ENCODE measurements at places on chromosomes 1 and 21.

DNA sequence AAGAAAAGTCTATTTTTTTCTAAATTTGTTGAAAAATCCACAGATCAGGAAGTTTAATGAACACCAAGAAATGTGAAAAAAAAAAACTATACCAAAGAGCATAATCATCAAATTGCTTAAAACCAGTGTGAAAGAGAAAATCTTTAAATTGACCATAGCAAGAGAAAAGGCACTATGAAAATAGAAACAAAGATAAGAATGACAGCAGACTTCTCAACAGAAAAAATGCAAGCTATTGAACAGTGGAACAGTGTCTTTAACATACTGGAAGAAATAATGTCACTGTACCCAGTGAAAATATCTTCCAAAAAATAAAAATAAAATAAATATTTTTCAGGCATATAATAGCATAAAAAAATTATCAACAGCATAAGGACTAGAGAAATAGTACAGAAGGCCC, 243.0 kb upstream of the GJB5 start:
- no peak for DNase-seq

DNA sequence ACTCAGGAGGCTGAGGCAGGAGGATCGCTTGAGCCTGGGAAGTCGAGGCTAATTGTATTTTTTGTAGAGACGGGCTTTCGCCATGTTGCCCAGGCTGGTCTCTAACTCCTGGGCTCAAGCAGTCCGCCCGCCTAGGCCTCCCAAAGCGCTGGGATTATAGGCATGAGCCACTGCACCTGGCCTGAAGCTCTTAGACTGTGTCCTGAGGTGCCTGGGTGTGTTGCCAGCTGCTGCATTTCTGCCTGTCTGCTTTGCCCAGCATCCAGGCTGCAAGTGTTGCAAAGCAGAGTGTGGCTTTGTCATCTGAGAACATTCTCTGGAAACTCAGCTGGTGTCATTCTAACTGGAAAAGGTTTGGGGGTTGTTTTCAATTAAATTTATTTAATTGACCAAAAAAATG, 105.0 kb downstream of the HUNK start:
- DNase-seq: no peak

- no peak for DNase-seq
These were observed 65.2 kb upstream of the DIP2A start for GRCh38 chr21:46393451-46393940.

GRCh38 chr1:41613689-41614574, 129.4 kb upstream of the EDN2 start:
- no peak for DNase-seq

- no peak for DNase-seq
These were observed 452.9 kb upstream of the PRMT6 start for GRCh38 chr1:106603616-106604015.

- no peak for DNase-seq
These were observed 17.7 kb downstream of the CLDN17 start for GRCh38 chr21:30148906-30149305.

DNA sequence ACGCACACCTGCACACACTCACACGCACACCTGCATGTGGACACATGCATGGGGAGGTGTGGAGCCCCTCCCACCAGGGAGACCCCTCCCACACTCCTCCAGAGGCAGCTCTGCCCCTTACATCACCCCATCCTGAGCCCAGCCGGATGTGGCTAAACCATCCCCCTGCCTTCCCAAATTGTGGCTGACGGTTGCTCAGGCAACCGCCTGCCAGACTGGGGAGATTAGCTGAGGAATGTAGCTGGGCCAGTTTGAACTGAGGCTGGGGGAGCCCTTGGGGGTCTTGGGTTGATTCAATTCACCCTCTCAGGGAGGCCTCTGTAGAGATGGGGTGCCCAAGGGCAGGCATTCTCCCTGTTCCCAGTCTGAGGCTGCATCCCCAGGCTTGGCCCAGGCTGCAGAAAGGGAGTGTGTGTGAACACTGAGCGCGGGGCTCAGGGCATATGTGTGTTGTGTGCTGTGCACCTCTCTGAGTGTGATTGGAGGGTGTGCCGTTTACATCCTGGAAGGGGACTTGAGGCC, 12.9 kb downstream of the PTPRU start:
- DNase-seq: no peak

DNA sequence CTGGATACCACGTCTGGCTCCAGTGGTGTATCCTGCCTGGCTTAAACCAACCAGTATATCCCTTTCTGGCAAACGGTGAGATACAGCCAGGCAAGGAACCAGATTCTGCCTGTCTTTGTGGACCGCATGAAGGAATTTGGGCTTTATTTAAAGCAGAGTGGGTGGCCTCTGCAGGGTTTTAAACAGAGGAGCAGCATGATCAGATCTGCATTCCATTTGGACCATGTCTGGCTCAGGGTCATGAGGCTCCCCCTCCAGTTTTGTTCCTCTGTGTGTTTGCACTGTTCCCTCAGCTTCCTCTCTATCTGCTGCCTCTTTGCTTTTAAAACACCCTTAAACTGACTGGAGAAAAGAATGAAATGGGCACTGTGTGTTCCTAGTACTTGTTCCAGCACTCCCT, 195.0 kb downstream of the GIPC2 start:
- DNase-seq: no peak

GRCh38 chr1:195951313-195951712, 656.9 kb downstream of the KCNT2 start:
- no peak for DNase-seq

- peak; percentile 70 for DNase-seq
These were observed 16.7 kb downstream of the SPATA21 start for GRCh38 chr1:16420424-16421118.

DNA sequence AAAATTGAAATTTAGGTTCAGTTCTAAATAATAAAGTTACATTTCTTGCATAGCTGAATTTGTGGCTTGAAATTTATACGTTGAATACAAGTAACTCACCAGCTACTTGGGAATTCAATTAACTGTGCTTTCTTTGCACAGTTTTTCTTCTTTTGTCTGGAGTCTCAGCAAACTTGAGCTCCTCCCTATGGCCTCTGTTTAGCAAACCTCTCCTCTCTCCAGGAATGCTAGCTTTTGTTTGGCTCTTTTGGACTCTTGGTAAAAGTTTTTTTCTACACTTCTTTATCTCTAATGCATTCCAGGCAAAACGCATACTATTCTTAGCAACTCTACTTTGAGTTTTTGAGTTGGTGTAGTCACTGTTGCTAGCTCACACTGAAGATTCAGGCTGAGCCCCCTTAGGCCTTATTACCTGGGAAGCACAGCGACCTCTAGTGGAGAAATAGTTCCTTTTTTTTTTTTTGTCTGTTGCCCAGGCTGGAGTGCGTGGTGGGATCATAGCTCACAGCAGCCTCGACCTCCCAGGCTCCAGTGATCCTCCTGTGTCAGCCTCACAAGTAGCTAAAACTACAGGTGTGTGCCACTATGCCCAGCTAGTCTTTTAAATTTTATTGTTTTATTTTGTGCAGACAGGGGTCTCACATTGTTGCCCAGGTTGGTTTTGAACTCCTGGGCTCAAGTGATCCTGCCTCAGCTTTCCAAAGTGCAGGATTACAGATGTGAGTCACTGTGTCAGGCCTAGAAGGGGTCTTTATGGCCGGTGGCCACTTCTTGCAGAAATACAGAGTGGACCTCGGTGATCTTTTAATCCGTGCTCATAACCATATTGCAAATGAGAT, 61.7 kb downstream of the CASQ2 start:
- no peak for DNase-seq

- DNase-seq: no peak
These were observed 125.0 kb downstream of the PTPN14 start for GRCh38 chr1:214426426-214426812.

DNA sequence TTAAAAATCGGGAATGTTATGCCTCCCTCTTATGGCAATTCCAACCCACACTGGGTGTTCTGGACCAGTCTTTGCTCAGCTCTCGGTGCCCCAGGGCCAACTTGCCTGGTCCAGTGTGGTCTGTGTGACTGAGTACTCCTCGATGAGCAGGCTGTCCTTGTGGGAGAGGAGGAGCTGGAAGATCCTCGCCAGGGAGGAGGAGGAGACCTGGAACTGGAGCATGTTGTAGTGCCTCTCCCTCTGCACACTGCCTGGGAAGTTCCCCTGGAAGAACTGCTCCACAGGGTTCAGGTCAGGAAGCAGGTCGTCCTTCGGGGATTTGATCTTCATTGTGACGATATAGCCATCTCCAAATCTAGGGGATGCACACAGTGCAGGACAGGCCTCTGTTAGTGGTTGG, 88.5 kb upstream of the GCLM start:
- DNase-seq: no peak

DNA sequence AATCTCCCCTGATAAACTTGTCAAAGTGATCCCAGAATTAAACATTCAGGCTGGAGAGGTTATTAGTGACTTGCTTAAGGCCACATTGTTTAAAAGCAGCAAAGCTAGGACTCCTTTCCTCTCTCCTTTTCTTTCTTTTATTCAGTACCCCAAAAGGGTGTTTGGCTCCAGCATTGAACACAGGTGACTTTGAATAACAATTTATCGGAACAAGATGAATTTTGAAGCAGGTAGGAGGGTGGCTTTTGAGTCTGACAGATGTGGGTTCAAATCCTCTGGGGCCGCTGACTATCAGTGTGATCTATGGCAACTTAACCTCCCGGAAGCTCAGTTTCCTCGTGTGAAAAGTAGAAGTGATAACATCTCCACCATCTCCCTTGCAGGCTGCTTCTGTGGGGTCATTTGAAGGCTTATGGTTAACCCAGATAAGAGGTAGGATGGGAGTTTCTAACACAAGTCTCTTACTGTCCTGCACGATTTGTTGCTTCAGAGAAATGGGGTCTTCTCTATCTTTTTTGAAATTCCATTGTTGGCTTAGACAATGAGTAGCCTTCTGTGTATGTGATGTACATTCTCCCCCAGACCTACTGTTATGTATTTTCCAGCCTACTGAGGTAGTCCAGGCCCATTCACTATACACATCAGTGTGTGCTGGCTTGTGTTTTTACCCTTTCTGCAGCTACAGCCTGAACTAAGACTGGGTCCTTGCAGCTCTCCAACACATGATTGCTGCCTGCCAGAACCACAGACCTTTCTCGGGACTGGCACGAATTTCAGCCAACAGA, 29.0 kb downstream of the JUN start:
- DNase-seq: no peak

GRCh38 chr21:46459356-46460112, 843 bp downstream of the DIP2A start:
- peak; percentile 3 for DNase-seq

DNA sequence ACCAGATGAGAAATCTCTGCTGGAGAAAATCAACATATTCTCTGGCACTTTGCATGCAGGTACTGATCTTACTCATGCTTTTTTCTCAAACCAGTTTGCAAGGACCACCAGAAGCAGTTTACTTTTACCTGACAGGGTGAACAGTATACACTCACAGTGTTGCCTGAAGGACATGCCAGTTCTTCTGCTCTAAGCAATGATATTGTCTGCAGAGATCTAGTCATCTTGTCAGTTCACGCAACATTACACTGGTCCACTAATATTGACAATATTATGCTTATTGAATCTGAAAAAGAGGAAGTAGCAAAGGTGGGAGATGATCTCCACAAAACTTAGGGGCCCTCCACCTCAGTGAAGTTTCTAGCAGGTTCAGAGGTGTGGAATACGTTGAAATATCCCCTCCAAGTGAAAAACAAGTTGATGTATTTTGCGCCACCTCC, 3.8 kb upstream of the S100B start:
- DNase-seq: no peak

GRCh38 chr1:180579961-180580611, 21.3 kb downstream of the OVAAL start:
- DNase-seq: no peak

DNA sequence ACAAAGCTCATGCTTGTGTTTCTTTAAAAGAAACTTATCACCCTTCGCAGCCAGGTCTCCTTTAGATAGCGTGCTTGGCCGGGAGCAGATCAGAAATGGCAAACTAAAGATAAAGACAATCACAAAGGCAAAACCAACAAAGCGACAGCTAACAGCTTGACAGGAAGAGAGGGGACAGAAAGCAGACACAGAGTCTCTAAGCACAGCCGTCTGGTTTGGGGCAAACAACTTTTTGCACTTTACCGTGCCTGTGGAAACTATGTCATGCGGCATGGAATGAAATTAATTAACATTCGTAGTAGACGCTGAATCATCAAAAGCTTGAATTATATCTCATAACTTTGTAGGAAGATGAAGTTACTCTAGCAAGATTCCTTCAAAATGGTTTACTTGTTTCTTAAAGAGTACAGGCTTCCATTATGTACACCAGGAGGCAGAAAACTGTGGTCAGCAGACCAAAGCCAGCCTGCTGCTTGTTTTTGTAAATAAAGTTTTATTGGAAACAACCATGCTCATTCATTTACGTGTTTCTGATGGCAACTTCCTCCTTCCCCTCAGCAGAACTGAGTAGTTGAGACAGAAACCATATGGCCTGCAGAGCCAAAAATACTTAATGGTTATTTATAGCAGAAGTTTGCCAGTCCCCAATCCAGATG, 183.2 kb downstream of the KIF26B start:
- DNase-seq: no peak

DNA sequence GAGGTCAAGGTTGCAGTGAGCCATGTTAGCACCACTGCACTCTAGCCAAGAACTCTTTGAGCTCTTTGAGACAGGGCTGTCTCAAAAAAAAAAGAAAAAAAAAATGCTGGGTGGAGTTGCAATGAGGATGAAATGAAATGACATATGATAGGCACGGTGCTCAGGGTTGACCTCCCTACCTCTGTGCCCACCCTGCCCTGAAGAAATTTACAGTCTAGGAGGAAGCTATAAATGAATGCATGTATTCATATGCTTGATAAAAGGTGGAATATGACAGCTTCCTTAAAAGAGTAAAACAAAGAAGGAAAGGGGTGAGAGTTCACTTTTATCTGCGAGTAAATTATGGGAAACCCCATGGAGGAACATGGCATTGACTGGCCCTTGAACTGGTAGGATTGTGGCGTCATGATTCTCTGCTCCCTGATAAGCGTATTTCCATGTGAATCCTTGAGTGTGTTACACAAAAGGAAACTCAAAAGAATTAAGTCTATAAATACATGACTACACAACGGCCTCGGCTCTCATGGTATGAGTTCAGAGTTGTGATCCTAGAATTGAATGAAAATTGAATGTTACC, 59.0 kb upstream of the RAVER2 start:
- no peak for DNase-seq

DNA sequence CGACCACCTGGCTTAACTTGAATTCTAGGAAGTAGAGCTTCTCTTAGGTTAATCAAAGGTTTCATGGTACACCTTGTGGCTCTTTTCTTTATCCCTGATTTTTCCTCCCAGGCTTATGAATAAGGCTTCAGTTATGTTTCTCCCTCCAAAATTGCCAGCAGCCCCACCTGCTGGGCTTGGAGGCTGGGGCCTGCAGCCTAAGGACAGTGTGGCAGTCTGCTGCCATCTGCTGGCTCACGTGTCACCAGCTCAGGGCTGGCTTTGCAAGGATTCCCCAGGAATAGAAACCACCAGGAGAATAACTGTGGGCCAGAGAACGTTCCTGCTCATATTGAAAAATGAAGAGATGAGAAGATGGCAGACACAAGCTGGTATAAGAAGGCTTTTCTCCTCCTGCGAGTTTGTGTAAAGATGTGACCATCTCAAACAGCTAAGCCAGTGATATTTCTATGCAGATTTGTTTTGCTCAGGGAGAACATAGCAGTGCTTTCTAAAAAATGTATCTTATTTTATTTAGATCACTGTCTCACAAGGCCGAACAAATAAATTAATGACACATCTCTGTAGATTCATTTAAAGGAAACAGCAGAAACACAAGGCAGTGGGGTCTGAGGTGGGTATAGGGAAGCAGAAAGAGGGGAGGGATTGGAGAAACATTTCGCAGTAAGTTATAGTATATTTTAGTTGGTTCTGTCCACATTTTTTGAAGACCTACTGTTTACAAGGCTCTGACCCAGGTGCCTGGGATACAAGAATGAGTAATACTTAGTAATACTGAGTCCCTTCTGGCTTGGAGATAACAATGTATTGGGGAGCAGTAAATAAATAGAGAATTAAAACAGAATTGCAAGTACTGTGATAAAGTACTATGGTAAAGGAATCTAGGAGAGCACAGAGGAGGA, 291.1 kb upstream of the SGIP1 start:
- peak; percentile 65 for DNase-seq
